ENCODE measurements at places on chromosomes 13 and 19. TPM values are rescaled to one million over a fixed set of nuclear protein-coding genes. Genes with fewer than 3 reads are reported as not detected.

The CPAMD8 gene
- total RNA-seq: 14.2 TPM

- no peak for DNase-seq
These were observed 29.9 kb upstream of the TUBGCP3 start for GRCh38 chr13:112617754-112618375.

The PBX4 gene
- 2.2 TPM for total RNA-seq

DNA sequence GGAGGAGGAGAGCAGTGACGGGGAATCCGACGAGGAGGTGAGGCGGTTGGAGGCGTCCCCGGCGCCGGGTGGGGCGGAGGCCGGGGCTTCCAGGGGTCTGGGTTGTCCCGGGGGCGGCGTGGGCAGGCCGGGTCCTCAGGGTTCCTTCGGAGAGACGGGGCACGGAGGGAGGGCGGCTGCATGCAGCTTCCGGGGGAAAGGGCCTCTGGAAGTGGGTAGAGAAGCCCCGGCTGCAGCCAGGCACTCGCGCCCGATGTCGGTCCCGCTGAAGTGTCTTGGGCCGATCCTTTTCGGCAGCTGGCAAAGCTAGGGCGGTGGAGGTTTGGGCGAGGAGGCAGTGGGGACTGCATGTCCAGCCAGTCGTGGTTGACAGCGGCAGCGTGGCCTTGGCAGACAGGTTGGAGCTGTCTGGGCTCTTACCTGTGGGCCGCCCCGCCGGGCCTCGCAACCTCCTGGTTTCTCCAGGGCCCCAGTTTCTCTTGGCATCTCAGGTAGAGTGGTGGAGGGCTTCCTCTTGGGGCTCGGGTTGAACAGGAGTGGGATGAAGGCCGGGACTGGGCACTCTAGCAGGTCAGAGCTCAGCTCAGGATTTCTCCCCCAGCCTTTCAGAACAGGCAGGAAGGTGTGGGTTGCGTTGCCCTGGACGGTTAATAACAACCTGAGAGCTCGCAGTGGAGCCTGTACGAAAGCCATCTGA is 690 bp downstream of the KMT2B start:
- no peak for DNase-seq

GRCh38 chr13:54852831-54853230 is 1824.2 kb downstream of the OLFM4 start:
- no peak for DNase-seq

The ZNF134 gene
- 10.4 TPM for total RNA-seq

DNA sequence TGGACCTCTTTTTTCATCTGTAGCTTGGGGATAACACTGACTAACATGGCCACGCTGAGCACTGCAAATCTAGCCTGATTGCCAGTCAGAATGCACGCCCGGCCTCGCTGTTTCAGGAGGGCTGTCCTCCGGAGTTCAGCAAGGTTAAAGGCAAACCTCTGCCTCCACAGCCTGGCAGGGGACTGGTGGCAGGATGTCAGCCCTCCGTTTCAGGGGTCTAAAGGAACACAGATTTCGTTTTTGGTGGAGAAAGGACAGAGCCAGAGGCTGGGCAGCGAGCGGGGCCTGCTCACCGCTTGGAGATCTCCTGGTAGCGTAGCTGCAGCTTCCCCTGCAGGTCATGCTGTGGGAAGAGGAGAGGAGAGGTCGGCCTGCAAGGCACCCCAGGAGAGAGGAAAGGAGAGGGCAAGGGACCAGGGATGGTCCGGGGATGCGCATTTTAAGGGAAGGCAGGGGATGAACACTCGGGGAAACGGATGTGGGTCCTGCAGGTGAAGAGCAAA is 560 bp downstream of the NDUFA7 start:
- DNase-seq: no peak

Measured in omental fat pad (tissue), 4 donors.